ENCODE measurements at places on chromosomes 13 and 19. TPM values are rescaled to one million over a fixed set of nuclear protein-coding genes. Genes with fewer than 3 reads are reported as not detected.

The RAB3D gene
- 41.1 TPM for total RNA-seq

The SLC6A16 gene
- 0.48 TPM for total RNA-seq

The INSL3 gene
- not detected for total RNA-seq

The PBX4 gene
- 6.2 TPM for total RNA-seq

The C5AR1 gene
- total RNA-seq = 5.6 TPM

The MBOAT7 gene
- total RNA-seq = 228 TPM

The CEACAM1 gene
- total RNA-seq = 315 TPM

The EPSTI1 gene
- total RNA-seq = 14.5 TPM

The PGLYRP1 gene
- not detected for total RNA-seq

The BRME1 gene
- 7.5 TPM for total RNA-seq

The PDE4C gene
- total RNA-seq = 11.7 TPM

The GPR4 gene
- total RNA-seq = 0.37 TPM

- DNase-seq = no peak
- H3K27me3 ChIP-seq = no peaks in the 10 kb centered on the region
- H3K36me3 ChIP-seq = no peaks in the 10 kb centered on the region
- H3K4me1 ChIP-seq = no peaks in the 10 kb centered on the region
These were observed 27.6 kb downstream of the CPT1C start for GRCh38 chr19:49718511-49718910.

- H3K27me3 ChIP-seq = no peaks in the 10 kb centered on the region
- H3K4me1 ChIP-seq = peaks cover 4% of the 10 kb centered on the region
- H3K4me3 ChIP-seq = peak within 1 kb of the TSS; percentile 50
- peaks cover 20% of the 10 kb centered on the region for H3K36me3 ChIP-seq
- peak; percentile 45 for DNase-seq
These were observed at the start of gene COX7A1 for GRCh38 chr19:36152352-36153091. Gene COX7A1, minus strand, starts transcription at chr19:36152447. Its CDS starts 40 bp downstream, at chr19:36152407.

DNA sequence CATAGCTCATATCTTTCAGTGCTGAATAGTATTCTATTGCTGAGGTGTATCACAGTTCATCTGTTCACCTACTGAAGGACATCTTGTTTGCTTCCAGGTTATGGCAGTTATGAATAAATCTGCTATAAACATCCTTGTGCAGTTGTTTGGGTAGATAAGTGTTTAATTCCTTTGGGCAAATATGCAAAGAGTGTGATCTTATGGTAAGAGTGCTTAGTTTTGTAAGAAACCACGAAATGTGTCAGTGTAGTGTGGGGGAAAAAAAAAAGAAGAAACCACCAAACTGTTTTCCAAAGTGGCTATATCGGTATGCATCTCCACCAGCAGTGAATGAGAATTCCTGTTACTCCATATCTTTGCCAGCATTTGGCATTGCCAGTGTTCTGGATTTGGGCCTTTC is 93.3 kb downstream of the PIBF1 start:
- no peak overlapping the region for H3K4me3 ChIP-seq
- no peak overlapping the region for H3K27ac ChIP-seq
- no peak for DNase-seq
- no peaks in the 10 kb centered on the region for H3K36me3 ChIP-seq
- H3K4me1 ChIP-seq = no peaks in the 10 kb centered on the region

DNA sequence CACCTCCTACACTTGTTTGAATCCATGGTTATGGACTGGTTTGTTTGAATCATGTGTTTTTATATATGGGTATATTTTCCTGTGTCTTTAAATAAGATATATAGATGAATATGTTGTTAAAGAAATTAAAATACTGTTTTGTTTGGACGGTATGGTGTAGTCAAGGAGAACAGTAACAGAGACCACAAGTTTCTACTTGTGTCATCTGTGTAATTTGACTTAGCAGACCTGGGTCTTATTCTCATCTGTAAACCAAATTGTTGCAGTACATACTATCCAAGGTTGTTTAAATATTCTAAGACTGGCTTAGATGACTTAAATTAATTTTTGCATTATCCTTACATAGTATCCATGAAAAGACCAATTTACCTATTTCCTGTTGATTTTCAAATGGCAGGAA is 361.1 kb upstream of the SLITRK1 start:
- no peak for DNase-seq
- no peak overlapping the region for H3K4me3 ChIP-seq
- H3K27ac ChIP-seq = no peak overlapping the region
- H3K36me3 ChIP-seq = no peaks in the 10 kb centered on the region
- no peaks in the 10 kb centered on the region for H3K4me1 ChIP-seq

DNA sequence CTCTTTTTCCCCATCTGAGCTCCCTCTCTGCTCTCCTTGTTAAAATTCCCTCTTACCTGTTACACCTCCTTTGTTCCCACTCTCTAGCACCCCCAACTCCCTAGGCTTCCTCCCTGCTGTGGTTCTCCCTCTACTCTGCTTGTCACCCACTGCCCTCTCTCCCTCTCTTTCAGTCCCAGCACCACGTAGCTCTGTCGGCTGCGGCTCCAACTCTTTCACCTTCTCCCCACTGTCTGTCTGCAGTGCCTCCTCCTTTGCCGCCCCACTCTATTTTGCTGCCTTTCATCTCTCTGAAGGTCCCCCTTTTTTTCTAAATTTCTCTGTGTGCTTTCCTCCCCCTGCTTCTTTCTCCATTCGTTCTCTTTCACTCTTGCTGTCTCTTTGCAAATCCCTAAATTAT is 1.1 kb downstream of the ZNF836 start:
- peak overlapping the region; percentile 87 for H3K27ac ChIP-seq
- H3K4me3 ChIP-seq = peak overlapping the region; percentile 82
- H3K4me1 ChIP-seq = no peaks in the 10 kb centered on the region
- DNase-seq = no peak

- H3K4me3 ChIP-seq = no peak overlapping the region
- H3K4me1 ChIP-seq = peaks cover 67% of the 10 kb centered on the region
- no peaks in the 10 kb centered on the region for H3K27me3 ChIP-seq
- H3K36me3 ChIP-seq = peaks cover 3% of the 10 kb centered on the region
- H3K27ac ChIP-seq = peak overlapping the region; percentile 91
These were observed 6.4 kb downstream of the EGLN2 start for GRCh38 chr19:40805258-40805868.

- no peak overlapping the region for H3K4me3 ChIP-seq
- no peaks in the 10 kb centered on the region for H3K36me3 ChIP-seq
- H3K27me3 ChIP-seq = no peaks in the 10 kb centered on the region
- H3K27ac ChIP-seq = peak overlapping the region; percentile 24
These were observed 28.1 kb downstream of the BRD4 start for GRCh38 chr19:15304140-15304705.

DNA sequence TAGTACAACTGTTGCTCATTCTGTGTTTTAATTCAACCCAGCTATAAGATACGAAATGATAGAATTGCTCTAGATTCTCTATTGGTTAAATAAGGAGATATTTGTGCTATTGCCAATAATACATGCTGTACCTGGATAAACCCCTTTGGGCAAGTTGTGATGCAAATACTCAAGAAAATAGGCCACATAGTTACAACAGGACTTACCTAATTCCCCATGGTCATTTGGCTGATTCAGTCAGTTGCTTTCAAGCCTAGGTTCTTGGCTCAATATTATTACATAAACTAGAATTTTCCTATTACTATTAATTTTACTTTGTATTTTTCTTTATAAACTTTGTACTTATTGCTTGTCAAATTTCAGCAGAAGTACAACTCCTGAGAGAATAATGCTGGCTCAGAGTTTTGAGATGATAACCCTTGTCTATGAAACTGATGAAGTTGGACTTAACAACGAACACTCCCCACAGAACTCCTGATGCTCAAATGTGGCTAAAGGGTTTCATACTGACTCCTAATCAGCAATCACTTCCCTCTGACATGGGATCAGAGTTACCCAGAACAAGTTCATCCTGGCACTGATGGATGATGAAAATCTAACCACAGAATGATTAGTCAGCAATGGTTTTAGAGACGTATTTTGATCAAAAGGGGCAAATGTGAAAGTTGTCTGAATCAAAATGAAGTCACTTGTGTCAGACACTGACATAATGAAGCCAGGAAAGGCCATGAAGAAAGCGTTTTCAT is 221.1 kb downstream of the ITGBL1 start:
- H3K27ac ChIP-seq = no peak overlapping the region
- no peak overlapping the region for H3K4me3 ChIP-seq
- H3K27me3 ChIP-seq = no peaks in the 10 kb centered on the region

- no peaks in the 10 kb centered on the region for H3K36me3 ChIP-seq
- no peak overlapping the region for H3K4me3 ChIP-seq
- DNase-seq = no peak
- H3K4me1 ChIP-seq = no peaks in the 10 kb centered on the region
- H3K27me3 ChIP-seq = no peaks in the 10 kb centered on the region
These were observed 102.7 kb upstream of the POSTN start for GRCh38 chr13:37701306-37701705.

GRCh38 chr19:40716031-40716481 is 630 bp downstream of the COQ8B start:
- H3K36me3 ChIP-seq = no peaks in the 10 kb centered on the region
- H3K4me3 ChIP-seq = peak overlapping the region; percentile 96
- H3K27ac ChIP-seq = peak overlapping the region; percentile 99

- no peak overlapping the region for H3K4me3 ChIP-seq
- no peaks in the 10 kb centered on the region for H3K27me3 ChIP-seq
- DNase-seq = no peak
- no peak overlapping the region for H3K27ac ChIP-seq
- no peaks in the 10 kb centered on the region for H3K4me1 ChIP-seq
- H3K36me3 ChIP-seq = no peaks in the 10 kb centered on the region
These were observed 50.0 kb downstream of the PIN1 start for GRCh38 chr19:9885077-9885552.

DNA sequence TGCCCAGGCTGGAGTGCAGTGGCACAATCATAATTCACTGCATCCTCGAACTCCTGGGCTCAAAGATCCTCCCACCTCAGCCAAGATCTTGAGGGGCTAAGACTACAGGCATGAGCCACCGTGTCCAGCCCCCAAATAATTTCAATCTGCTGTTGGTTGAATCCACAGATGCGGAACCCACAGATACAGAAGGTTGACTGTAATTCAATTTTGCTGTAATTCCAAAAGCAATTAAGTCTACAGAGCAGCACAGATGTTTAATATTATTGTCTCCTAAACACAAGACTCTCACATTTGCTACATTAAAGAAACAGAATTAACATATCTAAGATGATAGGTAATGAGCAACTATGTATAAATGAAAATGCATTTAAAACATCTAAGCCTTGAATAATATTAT is 75.6 kb downstream of the MIPEP start:
- H3K4me3 ChIP-seq = no peak overlapping the region
- no peak overlapping the region for H3K27ac ChIP-seq
- DNase-seq = no peak
- no peaks in the 10 kb centered on the region for H3K4me1 ChIP-seq
- H3K27me3 ChIP-seq = no peaks in the 10 kb centered on the region
- H3K36me3 ChIP-seq = no peaks in the 10 kb centered on the region

GRCh38 chr19:43625918-43626579 is 6.6 kb upstream of the ZNF428 start:
- H3K27ac ChIP-seq = no peak overlapping the region
- no peak for DNase-seq
- H3K36me3 ChIP-seq = no peaks in the 10 kb centered on the region

- no peak overlapping the region for H3K4me3 ChIP-seq
- DNase-seq = no peak
- no peaks in the 10 kb centered on the region for H3K27me3 ChIP-seq
- no peak overlapping the region for H3K27ac ChIP-seq
- H3K36me3 ChIP-seq = no peaks in the 10 kb centered on the region
- H3K4me1 ChIP-seq = no peaks in the 10 kb centered on the region
These were observed 549.2 kb upstream of the KLF12 start for GRCh38 chr13:74683411-74683810.

- peak overlapping the region; percentile 51 for H3K27ac ChIP-seq
- no peaks in the 10 kb centered on the region for H3K36me3 ChIP-seq
- DNase-seq = no peak
These were observed 85.4 kb downstream of the COL4A1 start for GRCh38 chr13:110221406-110222117.

- no peak overlapping the region for H3K27ac ChIP-seq
- H3K27me3 ChIP-seq = no peaks in the 10 kb centered on the region
- no peaks in the 10 kb centered on the region for H3K36me3 ChIP-seq
- H3K4me3 ChIP-seq = no peak overlapping the region
- DNase-seq = no peak
These were observed 723.9 kb downstream of the PCDH9 start for GRCh38 chr13:66506051-66506777.

DNA sequence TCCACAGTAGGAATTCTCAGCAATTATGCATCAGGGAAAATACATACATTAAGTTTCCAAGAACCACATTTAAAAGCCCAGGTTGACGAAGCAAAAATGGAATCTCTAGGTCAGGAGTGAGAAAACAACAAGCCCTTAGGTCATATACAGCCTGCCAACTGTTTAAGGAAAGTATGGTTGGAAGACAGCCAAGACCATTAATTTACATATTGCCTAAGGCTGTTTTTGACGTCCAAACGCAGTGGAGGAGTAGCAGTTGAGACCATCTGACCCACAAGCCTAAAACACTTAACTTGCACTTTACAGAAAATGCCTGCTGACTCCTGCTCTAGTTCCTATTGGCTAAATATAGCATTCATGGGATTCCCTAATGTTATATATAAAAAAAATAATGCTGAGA is 299.0 kb downstream of the ITGBL1 start:
- no peak overlapping the region for H3K4me3 ChIP-seq
- no peaks in the 10 kb centered on the region for H3K36me3 ChIP-seq
- no peaks in the 10 kb centered on the region for H3K4me1 ChIP-seq
- H3K27ac ChIP-seq = no peak overlapping the region

DNA sequence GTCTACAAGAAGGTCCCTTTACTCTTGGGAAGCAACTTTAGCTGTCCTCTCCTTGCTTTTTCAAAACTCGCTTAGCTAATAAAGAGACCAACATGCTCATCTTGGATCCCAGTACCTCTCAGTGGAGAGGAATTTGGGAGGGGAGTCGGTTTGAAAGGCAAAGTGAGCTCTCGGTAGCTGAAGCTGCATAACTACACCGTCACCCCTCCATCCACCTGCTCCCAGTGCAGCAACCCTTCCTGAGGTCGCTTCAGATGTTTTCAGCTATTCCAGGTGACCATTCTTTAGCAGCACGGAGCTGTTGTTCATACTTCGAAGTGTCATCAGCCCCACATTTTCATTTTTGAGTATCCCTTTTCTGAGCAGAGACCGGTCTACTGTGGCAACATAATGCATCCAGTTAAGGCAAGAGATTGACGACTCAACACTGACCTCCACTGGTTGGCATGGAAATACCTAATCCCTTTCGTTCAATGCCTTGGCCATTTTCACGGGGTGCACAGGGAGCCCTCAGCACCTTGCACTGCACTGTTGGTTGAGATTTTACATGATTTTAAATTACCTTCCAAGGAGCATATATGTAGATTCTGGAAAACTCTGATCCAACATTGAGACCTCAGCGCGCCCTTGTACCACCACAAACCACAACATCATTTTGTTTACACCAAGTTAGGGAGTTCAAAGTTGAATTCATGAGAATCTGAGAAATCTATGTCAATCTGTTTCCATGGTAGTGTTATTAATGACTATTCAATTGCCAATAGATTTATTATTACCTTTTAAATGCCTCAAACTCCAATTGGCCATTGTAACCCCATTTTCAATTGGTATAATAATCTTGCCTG is 42.2 kb downstream of the DLEU7 start:
- DNase-seq = peak; percentile 65
- H3K4me1 ChIP-seq = no peaks in the 10 kb centered on the region
- H3K27me3 ChIP-seq = no peaks in the 10 kb centered on the region
